ENCODE measurements at places on chromosomes 1 and 21.

- no peak for DNase-seq
Observed at GRCh38 chr1:155295183-155295941, 5.9 kb downstream of the PKLR start.

GRCh38 chr1:214847071-214847810 lies 235.3 kb upstream of the KCNK2 start:
- DNase-seq, result no peak

GRCh38 chr1:34164771-34165391 lies at the start of gene CSMD2:
Gene CSMD2 (minus strand): TSS chr1:34165230. CDS start chr1:34165097, 133 bp downstream.
- DNase-seq, result peak; percentile 63

- DNase-seq, result no peak
Observed at GRCh38 chr1:109845658-109846057, 65.0 kb upstream of the CSF1 start.

DNA sequence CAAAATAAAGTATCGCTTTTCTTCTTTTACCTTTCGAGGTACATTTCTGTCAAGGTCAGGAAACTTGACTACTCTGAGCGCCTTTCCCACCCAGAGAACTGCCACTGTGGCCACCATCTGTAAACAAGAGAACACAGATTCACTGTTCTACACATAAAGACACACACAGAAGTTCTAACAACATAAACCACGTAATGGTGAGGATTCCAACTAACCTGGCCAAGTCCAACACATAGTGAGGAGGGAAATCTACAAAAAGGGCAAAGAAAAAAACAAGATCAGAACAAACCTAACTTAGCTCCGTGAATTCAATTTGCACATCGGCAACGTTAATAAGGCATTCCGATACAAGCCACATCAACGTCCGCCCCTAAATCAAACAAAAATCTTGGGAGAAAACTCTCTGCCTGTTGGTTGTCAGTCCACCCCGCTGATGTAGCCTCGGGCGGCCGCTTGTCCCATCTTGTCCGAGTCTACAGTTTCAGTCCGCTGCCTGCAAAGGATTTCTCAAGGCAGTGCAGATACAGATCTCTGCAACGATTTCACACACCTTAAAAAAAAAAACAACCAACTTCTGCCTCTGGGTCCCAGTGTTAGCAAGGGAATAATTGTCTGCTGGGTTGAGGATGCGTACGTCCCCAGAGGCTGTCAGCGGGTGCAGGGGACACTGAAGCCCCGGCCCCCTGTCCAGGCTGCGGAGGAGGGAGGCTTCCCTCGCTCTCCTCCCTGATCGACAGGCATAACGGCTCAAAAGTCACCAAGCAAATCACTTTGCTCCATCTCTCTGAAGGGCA lies 1.0 kb downstream of the SLC35D1 start:
- no peak for DNase-seq

GRCh38 chr21:28899744-28900143 lies 92.9 kb downstream of the LTN1 start:
- DNase-seq, result no peak

- DNase-seq, result no peak
Observed at GRCh38 chr1:198155253-198155652, 1.5 kb upstream of the NEK7 start.

GRCh38 chr1:117656202-117656641 lies 50.4 kb downstream of the TENT5C start:
- no peak for DNase-seq

DNA sequence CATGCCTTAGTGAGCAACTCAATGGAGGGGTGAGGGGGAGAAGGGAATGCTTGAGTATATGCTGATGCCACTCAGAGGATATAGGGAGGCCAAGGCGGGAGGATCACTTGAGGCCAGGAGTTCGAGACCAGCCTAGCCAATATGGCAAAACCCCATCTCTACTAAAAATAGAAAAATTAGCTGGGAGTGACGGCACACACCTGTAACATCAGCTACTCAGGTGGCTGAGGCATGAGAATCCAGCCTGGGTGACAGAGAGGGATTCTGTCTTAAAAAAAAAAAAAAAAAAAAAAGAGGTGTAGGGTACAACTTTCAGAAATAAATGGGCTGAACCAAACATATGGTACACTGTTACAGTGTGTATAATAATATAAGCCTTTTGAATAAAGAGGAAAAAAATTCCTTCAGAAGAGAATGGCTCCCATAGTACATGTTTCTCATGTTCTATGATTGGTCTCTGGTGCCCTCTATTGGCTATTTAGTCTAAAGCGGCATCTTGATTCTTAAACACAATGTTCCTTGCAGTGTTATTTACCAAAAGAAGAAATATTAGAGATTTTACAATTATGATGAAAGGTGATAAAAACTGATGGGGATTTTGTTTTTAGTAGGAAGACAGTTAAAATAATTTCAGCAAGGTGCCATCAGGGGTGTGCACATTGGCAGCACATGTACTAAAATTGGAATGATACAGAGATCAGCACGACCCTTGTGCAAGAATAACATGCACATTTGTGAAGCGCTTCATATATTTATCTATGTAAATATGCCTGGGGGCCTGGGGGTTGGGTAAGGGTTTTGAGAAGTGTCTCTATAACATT lies 109.8 kb downstream of the PATJ start:
- peak; percentile 42 for DNase-seq

GRCh38 chr1:110736900-110737605 lies 62.3 kb upstream of the KCNA3 start:
- peak; percentile 5 for DNase-seq

DNA sequence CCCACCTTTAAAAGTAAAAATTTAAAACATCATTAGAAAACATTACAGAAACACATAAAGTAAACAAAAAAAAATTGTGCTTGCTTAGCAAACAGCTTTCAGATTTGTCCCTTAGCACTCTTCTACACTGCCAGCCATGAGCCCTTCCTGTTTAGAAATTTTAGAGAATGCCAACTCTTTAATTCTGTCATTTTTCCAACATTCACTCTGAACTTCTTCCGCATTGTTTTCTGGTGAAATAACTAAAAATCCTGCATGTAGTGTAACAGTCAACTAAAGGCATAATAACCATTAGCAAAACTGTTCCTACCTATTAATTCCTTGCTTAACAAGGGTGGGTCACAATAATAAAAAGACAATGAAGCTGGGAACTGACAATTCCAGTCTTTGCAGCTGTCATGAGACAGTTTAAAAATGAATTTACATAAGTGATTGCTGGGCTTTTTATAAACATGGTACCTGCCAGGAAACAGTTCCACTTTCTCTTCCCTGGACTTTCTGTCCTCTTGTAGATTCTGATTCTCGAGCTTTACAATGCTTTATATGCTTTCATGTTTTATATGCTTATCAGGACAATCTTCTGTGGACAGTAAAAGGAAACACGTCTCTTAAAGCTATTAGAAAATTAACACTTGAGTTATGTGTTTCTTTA lies 19.0 kb downstream of the GNG12 start:
- no peak for DNase-seq

GRCh38 chr1:112743174-112744008 lies 28.3 kb upstream of the PPM1J start:
- DNase-seq, result no peak

DNA sequence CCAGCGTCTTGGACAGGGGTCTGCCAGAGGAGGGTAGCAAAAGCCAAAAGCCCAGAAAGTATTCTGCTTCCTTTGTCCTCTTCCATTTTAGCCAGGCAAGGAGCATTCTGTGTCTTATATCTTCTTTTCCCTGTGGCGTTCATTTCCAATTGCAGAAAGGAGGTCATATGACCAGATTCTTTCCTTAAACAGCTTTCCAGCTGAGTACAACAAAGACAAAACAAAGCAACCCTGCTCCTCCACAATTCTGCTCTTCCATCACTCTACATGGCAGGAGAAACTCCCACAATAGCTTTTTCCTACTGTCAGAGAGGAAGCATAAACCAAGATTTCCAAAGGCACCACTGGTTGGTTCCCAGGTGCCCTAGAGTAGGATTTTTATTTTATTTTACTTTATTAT lies 19.7 kb downstream of the ENSA start:
- DNase-seq, result no peak

GRCh38 chr21:43924421-43925095 lies 59.5 kb downstream of the AGPAT3 start:
- DNase-seq, result no peak

DNA sequence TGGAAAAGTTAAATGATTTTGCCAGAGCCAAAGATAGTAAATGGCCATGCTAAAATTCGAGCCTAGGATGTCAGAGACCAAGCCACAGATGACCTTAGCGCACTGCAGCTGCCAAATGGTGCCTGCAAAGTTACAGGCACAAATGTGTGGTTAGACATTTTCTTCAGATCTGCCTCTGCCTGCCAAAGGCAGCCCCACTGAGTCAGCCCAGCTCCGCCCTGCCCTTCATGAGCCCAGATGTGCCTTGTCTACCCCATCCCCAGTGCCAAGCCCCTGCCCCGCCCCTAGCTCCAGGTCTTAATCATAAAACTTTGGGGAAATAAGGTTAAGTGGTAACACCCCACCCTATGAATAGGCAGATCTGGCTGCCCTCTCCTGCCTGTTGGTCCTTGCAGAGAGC lies 105.9 kb downstream of the DTL start:
- DNase-seq, result no peak

DNA sequence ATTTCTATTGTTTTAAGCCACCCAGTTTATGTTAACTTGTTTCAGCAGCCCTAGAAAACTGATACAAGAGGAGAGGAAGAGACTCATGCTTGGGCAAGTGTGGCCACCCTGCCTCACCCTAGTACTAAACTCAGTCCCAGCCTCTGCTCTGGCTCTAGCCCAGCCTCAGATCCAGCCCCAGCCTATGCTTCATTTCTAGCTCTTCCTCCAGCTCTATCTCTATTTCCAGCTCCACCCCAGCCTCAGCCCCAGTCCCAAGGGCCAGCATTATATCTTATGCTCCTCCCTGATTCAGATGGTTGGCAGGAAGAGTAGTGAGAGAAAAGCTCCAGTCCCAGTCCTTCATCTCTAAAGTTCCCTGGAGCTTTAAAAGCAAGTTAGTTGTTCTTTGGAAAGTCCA lies 535.5 kb downstream of the PTPRC start:
- no peak for DNase-seq

- no peak for DNase-seq
Observed at GRCh38 chr1:10085076-10085475, 52.3 kb downstream of the UBE4B start.

DNA sequence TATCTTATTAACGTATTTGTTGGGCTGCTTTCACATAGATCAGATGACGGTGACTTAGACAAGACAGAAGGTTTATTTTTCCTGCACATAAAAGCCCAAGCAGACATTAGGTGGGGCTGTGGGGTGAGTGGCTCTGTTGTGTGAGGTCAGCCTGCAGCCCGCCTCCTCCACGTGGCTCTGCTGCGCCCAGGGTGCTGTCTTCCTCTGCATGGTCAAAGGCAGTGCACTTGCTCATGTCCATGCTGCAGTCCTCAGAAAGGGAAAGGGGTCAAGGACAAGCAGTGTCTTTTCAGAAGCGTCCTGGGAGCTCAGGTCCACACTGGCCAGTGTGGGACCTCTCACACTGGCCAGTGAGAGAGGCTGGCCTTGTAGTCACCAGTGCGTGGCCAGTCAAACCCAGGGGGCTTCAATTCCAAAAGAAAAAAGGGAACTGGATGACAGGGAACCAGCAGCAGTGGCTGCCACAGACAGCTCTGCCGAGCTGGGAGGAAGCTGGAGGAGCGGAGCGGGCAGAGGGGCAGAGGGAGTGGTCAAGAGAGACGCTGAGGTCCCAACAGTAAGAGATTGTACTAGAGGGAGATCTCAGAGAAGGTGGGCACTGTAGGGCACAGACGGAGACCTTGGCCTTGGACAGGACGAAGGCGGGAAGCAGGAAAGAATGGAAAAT lies 35.9 kb upstream of the SLC45A1 start:
- DNase-seq, result no peak

- no peak for DNase-seq
Observed at GRCh38 chr21:26972192-26972591, 5.3 kb upstream of the ADAMTS5 start.

GRCh38 chr1:164842870-164843269 lies 283.9 kb downstream of the PBX1 start:
- no peak for DNase-seq

DNA sequence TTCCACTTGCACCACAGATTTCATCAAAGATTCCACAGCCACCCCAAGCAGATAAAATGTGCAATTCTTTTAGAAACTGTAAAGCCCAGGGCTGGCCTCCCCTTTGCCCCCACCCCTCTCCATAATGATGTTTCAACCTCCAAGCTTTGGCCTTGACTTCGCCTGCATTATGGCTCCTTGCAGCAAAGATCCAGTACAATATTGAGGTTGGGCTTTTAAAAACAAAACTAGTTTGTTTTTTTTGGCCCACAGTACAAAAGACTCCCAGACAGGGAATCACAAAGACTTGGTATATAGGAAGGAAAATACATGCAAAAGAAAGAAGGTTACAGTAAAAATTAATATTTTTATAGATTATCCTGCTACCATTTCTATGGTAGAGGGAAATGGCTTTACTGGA lies 356.5 kb upstream of the PTBP2 start:
- DNase-seq, result no peak

DNA sequence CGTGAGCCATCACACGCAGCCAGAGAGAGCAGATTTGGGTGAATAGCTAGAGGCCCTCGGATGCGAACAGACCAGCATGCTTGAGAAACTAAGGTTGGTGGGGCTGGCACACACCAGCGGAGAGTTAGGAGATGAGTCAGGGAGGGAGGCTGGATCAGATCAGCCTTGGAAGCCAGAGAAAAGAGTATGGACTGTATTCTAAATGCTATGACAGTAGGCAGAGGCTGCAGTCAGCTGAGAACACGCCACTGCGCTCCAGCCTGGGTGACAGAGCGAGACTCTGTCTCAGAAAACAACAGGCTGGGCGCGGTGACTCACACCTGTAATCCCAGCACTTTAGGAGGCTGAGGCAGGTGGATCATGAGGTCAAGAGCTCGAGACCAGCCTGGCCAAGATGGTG lies 4.0 kb upstream of the PLEKHM2 start:
- DNase-seq, result no peak

DNA sequence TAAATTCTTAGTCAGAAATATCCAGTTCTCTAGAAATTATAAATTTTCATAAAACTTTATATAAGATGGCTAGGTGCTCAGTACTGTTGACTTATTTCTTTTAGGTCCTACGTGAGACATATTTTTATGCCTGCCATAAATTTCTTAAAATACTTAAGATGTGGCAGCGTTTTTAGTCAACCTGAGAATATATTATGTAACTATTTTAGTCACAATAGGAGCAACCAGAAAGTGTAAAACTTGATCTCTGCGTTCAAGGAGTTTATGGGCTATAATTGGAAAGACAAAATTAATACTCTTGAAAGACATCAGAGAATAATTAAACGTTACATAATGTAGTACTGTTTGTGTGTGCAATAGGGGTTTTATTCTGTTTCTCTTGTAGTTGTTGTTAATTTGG lies 24.1 kb upstream of the PGM1 start:
- DNase-seq, result no peak

DNA sequence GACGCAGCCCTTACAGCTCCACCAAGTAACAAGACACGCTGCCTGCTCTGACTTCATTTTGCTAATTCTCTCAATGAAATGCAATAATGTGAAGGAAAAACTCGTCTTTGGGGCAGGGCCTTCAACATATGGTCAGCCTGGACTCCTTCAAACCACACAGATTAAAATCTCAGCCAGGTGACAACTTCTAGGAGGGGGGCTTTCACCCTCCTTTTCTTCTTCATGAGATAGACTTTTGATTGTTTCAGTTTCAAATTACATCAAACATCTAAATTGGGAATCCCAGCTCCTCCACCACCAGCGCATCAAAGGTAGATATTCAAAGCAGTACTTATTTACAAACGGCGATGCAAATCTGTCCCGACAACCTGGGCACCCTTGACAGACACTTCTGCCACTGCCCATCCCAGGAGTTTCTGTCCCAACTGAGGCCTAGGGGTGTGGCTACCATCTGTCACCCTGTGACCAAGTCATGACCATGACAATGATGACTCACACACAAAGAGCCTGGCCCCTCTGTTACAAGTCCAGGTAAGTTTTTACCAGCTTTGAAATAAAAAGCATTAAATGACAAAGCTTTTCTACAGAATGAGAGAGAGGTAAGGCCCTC lies 29.7 kb downstream of the SSBP3 start:
- no peak for DNase-seq

Data from NCI-H2081 (cell line).